Stimulated activated CD8-positive, alpha-beta memory T cell treated with anti-CD3 and anti-CD28 coated beads, Interleukin-2, amount 100 ng/mL, for 48 hours (primary cell): ENCODE measurements at places on chromosomes 16 and 17.

GRCh38 chr16:85687651-85688471, 893 bp downstream of the GINS2 start:
- DNase-seq = no peak

- no peak for DNase-seq
These were observed 291.1 kb upstream of the IRX3 start for GRCh38 chr16:54577651-54578128.

DNA sequence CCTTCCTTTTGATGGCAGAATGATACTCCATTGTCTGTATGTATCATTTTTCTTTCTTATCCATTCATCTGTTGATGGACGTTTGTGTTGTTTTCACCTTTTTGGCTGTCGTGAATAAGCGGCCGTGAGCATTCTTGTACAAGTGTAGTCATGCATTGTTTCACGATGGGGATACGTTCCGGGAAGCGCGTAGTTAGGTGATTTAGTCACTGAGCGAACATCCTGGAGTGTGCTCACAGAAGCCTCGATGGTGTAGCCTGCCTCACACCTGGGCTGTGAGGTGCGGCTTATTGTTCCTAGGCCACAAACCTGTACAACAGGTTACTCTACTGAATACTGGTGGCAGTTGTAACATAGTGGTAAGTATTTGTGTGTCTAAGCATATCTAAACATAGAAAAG, 136.5 kb downstream of the CMIP start:
- DNase-seq = no peak

- DNase-seq = no peak
These were observed 1.7 kb downstream of the PSMD11 start for GRCh38 chr17:32445971-32446370.

- DNase-seq = no peak
These were observed 4.7 kb upstream of the CCL18 start for GRCh38 chr17:36059406-36059805.

DNA sequence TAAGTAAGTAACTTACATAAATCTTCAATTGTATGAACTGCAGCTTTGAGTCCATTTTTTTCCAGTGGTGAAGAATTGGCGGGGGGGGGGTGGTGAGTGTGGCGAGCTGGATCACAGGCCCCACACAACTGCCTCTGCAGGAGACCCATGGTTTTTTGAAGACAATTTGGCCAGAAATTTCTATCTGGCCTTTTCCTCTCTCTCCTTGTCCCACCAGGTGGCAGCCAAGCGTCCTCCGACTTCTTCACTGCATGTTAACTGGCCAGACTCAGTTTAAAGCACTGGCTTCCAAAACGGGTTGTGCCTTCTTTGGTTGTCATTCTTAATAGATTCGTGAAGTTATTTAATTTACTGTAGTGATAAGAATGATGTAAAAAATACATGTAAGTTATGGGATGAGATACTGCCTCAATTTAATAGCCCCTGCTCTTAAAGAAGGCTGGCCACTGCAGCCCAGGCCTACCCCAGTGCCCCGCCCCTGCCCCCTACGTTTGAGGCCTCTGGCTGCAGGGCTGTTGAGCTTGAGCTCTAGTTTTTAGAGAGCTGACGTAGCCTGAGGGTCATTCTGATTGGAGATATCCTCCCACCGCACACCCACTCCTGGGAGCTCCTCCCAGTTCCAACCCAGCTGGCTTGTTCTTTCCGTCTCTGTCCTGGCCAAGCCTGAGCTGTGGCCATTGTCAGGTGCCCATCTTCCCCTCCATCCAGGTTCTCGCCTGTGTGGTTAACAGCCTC, 36.4 kb downstream of the AKAP1 start:
- no peak for DNase-seq

DNA sequence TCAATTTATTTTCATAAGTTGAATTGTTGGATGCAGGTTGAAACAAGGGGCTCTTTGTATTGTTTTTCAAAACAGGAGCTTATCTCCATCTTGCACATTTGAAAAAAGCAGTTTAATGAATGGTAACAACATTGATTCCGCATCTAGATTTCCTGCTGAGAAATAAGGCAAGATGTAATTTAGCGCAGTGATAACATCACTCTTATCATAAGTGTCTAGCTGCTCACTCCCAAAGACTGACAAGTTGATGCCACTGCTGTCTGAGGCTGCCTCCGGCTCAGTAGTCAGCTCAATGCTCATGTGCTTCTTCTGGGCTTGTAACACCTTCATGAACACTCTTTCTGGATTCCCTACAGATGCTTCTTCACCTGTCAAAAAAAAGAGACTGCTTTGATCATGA, 92.4 kb downstream of the KPNA2 start:
- DNase-seq = no peak

DNA sequence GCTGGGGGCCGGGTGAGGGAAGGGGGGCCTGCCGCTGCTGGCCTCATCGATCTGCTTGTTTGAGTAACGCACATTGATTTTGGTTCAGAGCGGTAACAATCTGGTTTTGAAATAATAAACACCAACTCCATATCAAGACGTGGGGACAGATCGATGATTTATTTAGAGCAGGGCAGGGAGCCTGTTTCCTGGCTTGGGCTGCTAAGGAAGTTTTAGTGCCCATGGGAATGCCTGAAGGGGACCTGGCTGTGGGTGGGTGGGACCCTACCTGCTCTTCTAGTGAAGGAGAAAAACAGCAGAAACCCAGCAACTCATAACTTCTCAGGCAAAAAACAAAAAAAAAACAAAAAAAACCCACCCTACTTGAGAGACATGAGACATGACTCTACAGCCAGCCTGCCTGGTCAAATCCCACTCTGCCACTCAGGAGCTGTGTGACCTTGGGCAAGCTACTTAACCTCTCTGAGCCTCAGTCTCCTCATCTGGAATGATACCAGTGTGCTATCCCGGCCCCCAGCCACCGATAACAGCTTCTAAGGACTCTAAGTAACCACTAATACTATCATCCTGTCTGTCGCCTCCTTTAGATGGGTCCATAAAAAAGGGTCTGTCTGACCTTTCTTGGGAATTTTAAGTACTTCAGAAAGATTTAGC, 66.0 kb downstream of the PIPOX start:
- DNase-seq = no peak

DNA sequence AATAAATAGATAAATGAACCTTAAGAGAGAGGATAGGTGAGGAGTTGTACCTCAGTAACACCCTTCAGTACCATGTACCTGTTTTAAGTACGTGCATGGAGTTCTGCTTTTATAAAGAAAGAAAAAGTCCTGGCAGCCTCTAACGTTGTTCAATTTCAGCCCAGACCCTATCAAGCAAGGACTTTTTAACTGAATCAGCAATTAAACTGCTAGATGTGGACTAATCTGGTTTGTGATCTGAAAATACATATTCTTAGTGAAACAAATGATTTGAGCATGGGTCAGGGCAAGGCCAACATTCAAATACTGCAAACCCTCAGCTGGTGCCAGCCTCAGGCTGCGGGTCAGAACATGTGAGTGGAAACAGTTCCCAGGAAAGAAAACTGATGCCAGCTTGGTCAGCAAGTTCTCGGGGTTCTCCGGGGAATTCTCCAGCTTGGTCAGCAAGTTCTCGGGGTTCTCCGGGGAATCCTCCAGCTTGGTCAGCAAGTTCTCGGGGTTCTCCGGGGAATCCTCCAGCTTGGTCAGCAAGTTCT, 84.5 kb downstream of the MRM3 start:
- no peak for DNase-seq

- no peak for DNase-seq
These were observed 2.0 kb downstream of the TMEM11 start for GRCh38 chr17:21211825-21212479.

GRCh38 chr16:68227850-68228553, 7.9 kb downstream of the ESRP2 start:
- DNase-seq = no peak

DNA sequence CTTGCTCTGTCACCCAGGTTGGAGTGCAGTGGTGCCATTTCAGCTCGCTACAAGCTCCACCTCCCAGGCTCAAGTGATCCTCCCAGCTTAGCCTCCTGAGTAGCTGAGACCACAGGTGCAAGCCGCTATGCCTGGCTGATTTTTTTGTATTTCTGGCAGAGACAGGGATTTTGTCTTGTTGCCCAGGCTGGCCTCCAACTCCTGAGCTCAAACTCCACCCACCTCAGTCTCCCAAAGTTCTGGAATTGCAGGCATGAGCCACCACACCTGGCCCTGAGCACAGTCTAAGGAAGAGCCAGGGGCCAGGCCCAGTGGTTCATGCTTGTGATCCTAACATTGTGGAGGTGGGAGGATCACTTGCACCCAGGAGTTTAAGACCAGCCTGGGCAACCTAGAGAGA, 21.8 kb upstream of the BCO1 start:
- DNase-seq = no peak

- DNase-seq = no peak
These were observed 15.9 kb downstream of the TNRC6C start for GRCh38 chr17:77974396-77974795.
